ENCODE measurements at places on chromosomes 6 and 20.

DNA sequence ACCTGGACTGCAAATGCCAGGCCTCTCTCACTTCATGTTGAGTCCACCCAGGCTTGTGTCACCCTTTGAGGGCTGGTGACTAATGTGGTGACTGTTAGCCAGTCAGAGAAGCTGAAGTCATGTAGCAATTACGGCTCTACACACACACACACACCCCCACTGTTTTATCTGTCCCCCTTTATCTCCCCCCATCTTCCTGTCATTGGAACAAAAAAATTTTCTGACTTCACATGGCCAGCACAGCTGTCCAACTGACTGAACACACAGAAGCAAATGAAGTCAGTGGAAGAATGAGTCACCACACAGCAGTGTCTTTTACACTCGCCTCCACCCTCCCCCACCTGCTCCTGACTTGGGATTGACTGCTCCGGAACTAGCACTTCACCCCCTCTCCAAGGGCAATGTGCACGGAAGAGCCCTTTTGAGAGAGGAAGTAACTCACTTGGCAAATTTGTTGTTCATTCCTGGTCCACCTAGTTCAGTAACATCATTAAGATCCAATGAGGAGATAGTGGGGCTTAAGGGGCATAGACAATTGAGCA is 198.0 kb downstream of the RNF144B start:
- no peak for DNase-seq

DNA sequence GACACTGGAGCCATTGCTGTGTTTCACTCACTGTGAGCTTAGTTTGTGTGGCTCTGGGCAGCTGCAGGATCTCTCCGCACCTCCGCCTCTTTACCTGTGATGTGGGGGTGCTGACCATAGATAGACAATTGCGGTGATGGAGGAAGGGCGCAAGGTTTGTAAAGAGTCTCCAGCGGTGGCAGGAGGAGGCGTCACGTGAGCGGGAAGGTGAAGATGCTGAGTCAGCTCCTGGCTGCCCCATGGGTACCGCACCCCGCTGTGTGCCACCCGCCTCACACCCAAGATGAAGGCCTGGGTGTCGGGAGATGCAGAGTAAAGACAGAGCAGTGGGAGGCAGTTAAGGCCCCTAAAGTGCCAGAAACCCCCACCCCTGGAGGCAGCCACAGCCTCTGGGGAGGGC is 9.0 kb upstream of the KCNQ2 start:
- DNase-seq = no peak

- no peak for DNase-seq
Observed at GRCh38 chr20:62780696-62781095, 15.6 kb upstream of the MRGBP start.

GRCh38 chr6:72683797-72684196 is 61.9 kb downstream of the KCNQ5 start:
- no peak for DNase-seq

DNA sequence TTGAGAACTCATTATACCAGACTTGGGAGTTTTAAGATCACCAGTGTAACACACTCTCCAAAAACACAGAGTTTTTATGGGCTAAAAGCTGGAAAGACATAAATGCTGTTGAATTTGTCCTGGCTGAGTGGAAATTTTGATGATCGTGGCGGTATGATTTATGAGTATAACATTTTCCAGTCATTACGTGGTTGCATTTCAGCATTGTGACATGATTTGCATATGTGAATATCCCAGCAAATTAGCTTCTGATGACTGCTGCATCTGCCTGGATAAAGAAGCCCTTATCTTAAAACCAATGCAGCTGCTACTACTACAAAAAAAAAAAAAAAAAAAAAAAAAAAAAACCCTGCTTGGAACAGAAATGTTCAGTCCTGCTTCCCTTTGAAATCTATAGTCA is 850.9 kb downstream of the TFAP2A start:
- DNase-seq = no peak
